ENCODE measurements at places on chromosomes 7 and 10.

GRCh38 chr7:40077849-40078248 is 56.6 kb downstream of the MPLKIP start:
- DNase-seq: peak; percentile 25

GRCh38 chr7:63521-64021 is 128.8 kb upstream of the FAM20C start:
- no peak for DNase-seq

DNA sequence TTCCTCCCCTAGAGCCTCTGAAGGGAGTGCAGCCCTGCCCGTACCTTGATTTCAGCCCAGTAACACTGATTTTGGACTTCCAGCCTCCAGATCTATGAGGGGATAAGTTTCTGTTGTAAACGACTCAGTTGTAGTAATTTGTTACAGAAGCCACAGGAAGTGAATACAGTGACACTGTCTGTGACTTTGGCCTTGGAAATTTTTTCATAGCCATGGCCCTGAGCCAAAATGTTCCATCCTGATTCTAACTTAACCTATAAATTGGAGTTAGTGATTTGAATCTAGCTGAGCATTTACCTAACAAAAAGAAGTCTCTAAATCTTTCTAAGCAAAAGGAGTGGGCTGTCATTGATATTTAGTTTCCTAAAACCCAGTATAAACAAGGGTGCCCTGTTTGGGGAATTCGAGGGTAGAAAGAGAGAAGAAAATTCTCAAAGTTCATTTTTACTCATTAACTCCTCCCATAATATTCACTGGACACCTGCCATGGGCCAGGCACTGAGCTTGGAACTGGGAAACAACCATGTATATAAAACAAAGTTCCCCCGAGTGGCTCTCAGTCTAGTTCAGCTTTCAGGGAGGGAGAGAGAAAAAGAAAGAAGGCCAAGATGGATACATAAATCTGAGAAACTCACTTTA is 162.3 kb downstream of the SKIDA1 start:
- DNase-seq: no peak

- no peak for DNase-seq
Observed at GRCh38 chr10:97836446-97836845, 13.2 kb upstream of the GOLGA7B start.

GRCh38 chr10:114932945-114933344 is 5.0 kb upstream of the TRUB1 start:
- no peak for DNase-seq

GRCh38 chr7:33142585-33142984 is 13.2 kb downstream of the BBS9 start:
- DNase-seq: no peak

GRCh38 chr7:123782071-123782798 is 33.4 kb upstream of the WASL start:
- DNase-seq: no peak

- no peak for DNase-seq
Observed at GRCh38 chr10:30207485-30208052, 141.5 kb downstream of the MTPAP start.

GRCh38 chr10:105328503-105329133 is 687.5 kb downstream of the SORCS3 start:
- no peak for DNase-seq

DNA sequence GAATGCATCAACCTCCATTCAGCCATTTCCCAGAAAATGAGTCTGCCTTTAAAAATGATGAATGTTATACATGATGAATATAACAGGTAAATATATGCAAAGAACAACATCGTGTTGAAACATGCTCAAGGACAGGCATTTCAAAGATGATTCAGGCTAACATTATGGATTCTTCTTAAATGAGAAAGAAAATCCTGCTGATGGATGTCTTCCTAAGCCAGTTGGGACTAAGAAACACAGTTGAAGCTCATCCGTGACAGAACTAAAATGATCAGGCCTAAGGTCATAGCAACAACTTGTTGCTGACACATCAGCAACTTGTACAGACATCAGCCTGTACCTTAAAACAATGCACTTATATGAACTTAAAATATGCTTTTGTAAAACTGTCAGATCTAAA is 267.9 kb downstream of the MAGI2 start:
- DNase-seq: no peak

- DNase-seq: no peak
Observed at GRCh38 chr7:90453259-90453891, 16.1 kb upstream of the PTTG1IP2 start.

GRCh38 chr10:87670586-87670985 is 10.9 kb downstream of the PAPSS2 start:
- peak; percentile 53 for DNase-seq

GRCh38 chr7:118311121-118311836 is 86.8 kb downstream of the ANKRD7 start:
- DNase-seq: peak; percentile 62
